ENCODE measurements at places on chromosomes 3 and 15. TPM values are rescaled to one million over a fixed set of nuclear protein-coding genes. Genes with fewer than 3 reads are reported as not detected.

The CXCR6 gene
- not detected for total RNA-seq

The SELENOT gene
- 46.7 TPM for total RNA-seq

The ZNF660 gene
- 2.1 TPM for total RNA-seq

The SLC22A14 gene
- under 0.01 TPM for total RNA-seq

The ANKUB1 gene
- not detected for total RNA-seq

The CFAP100 gene
- not detected for total RNA-seq

The IMPG2 gene
- 0.86 TPM for total RNA-seq

The NAALADL2 gene
- 9.5 TPM for total RNA-seq

The PLA2G4E gene
- not detected for total RNA-seq

The CFAP92 gene
- total RNA-seq, result under 0.01 TPM

The GP9 gene
- not detected for total RNA-seq

The LDHAL6B gene
- not detected for total RNA-seq

The TERC gene
- 290 TPM for total RNA-seq

The SENP7 gene
- total RNA-seq, result 14.0 TPM

The PCCB gene
- 36.9 TPM for total RNA-seq

The SERPINI2 gene
- not detected for total RNA-seq

The GOLGA8J gene
- 0.09 TPM for total RNA-seq

The GPR15 gene
- not detected for total RNA-seq

The FBXO40 gene
- not detected for total RNA-seq

The LHFPL4 gene
- under 0.01 TPM for total RNA-seq

The BCHE gene
- total RNA-seq, result 10.4 TPM

The PLAAT1 gene
- total RNA-seq, result not detected

The SKOR1 gene
- total RNA-seq, result 0.16 TPM

The IL17RD gene
- 4.7 TPM for total RNA-seq

The TRAK1 gene
- 16.2 TPM for total RNA-seq

The DGKG gene
- total RNA-seq, result 2.5 TPM

The CCR1 gene
- total RNA-seq, result 1.5 TPM

The OR5K2 gene
- not detected for total RNA-seq

The ZIC1 gene
- not detected for total RNA-seq

The CERS3 gene
- total RNA-seq, result not detected

The P2RY1 gene
- 2.5 TPM for total RNA-seq

The BCL6 gene
- total RNA-seq, result 15.9 TPM

The PP2D1 gene
- not detected for total RNA-seq
